ENCODE measurements at places on chromosomes 5 and 9. TPM values are rescaled to one million over a fixed set of nuclear protein-coding genes. Genes with fewer than 3 reads are reported as not detected.

ANKRD31 gene
- 0.14 TPM for total RNA-seq

RLN1 gene
- total RNA-seq = not detected

WHRN gene
- total RNA-seq = 2.3 TPM

AIF1L gene
- total RNA-seq = under 0.01 TPM

OXCT1 gene
- 31.6 TPM for total RNA-seq

OTP gene
- not detected for total RNA-seq

GAS1 gene
- 85.8 TPM for total RNA-seq

SPINK7 gene
- not detected for total RNA-seq

BARHL1 gene
- not detected for total RNA-seq

LPAR1 gene
- 101 TPM for total RNA-seq

SPINK4 gene
- 0.74 TPM for total RNA-seq

SLCO6A1 gene
- total RNA-seq = not detected

LRRTM2 gene
- 0.57 TPM for total RNA-seq

ALDH1A1 gene
- 290 TPM for total RNA-seq

GBGT1 gene
- total RNA-seq = 7.8 TPM

PDZD2 gene
- total RNA-seq = 0.43 TPM

IL5 gene
- not detected for total RNA-seq

CTXN3 gene
- not detected for total RNA-seq

ZNF883 gene
- total RNA-seq = 1.2 TPM

SAXO1 gene
- under 0.01 TPM for total RNA-seq
